Hepatocyte (in vitro differentiated cells): ENCODE measurements at places on chromosomes 5 and 9. TPM values are rescaled to one million over a fixed set of nuclear protein-coding genes. Genes with fewer than 3 reads are reported as not detected.

INSL6 gene
- not detected in 2 replicates for total RNA-seq

BAAT gene
- total RNA-seq = 41.8 and 45.2 TPM in 2 replicates

SLC34A1 gene
- total RNA-seq = 0.12 TPM in 1 of 2 replicates, not detected in the other

SPATA6L gene
- total RNA-seq = 1.0 and 2.5 TPM in 2 replicates

SLC25A46 gene
- total RNA-seq = 65.9 and 76.2 TPM in 2 replicates

GRCh38 chr5:107195890-107196395 is 474.8 kb downstream of the EFNA5 start:
- DNase-seq = no peak
- no peaks in the 10 kb centered on the region for H3K27me3 ChIP-seq
- H3K36me3 ChIP-seq = no peaks in the 10 kb centered on the region
- H3K27ac ChIP-seq = no peak overlapping the region

DNA sequence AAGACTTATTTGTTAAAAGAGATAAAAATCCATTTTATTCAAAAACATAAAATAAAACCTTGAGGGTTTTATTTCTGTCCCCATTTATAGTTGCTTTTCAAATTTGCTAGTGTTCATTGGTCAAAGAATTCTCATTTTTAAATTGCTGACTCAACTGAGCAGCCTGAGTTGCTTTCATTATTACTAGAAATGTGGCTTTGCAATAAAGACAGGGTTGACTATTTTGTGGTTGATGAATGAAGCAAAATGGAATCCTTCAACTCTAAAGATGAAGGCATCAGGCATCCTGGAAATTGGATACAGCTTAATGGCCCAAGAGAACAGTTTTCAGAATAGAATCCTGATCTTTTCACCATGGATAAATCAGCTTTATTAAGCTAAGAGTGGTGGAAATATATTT is 23.9 kb upstream of the PPP3R2 start:
- H3K36me3 ChIP-seq = no peaks in the 10 kb centered on the region
- no peaks in the 10 kb centered on the region for H3K27me3 ChIP-seq
- no peak for DNase-seq
- no peak overlapping the region for H3K4me3 ChIP-seq
- no peaks in the 10 kb centered on the region for H3K4me1 ChIP-seq
- no peak overlapping the region for H3K27ac ChIP-seq

- no peaks in the 10 kb centered on the region for H3K27me3 ChIP-seq
- H3K4me3 ChIP-seq = peak overlapping the region; percentile 94
- peaks cover 21% of the 10 kb centered on the region for H3K4me1 ChIP-seq
- peak overlapping the region; percentile 99 for H3K27ac ChIP-seq
- no peaks in the 10 kb centered on the region for H3K36me3 ChIP-seq
These were observed 3.1 kb downstream of the IER5L start for GRCh38 chr9:129174724-129175514.

DNA sequence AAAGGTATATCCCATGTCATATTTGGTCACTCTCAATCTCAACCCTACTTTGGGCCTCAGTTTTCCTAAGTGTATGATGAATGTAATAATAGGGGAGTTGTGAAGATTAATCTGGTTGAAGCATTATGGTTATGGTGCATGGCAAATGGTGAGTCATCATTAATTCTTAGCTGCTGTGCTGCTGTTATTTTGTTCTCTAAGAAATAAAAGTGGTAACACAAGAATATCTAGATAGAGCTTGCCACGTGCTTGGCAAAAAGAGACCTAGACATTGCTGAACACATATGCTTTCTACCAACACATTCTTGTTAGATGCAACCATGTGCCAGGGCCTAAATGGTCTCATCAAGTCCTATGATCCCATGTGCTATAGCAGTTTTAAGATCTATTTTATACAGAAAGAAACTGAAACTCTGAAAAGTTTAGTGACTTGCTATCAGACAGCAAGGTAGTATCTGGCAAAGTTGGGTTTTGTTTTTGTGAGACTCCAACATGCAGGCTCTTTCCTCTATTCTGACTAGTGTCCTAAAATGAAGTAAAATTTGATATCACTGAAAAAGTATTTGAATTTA is 699.9 kb upstream of the MEF2C start:
- no peak overlapping the region for H3K4me3 ChIP-seq
- no peak for DNase-seq
- no peaks in the 10 kb centered on the region for H3K27me3 ChIP-seq
- no peaks in the 10 kb centered on the region for H3K36me3 ChIP-seq
- H3K27ac ChIP-seq = no peak overlapping the region
- no peaks in the 10 kb centered on the region for H3K4me1 ChIP-seq

GRCh38 chr5:91352831-91353695 is 30.1 kb downstream of the ARRDC3 start:
- H3K27me3 ChIP-seq = no peaks in the 10 kb centered on the region
- H3K4me1 ChIP-seq = no peaks in the 10 kb centered on the region
- DNase-seq = no peak
- H3K27ac ChIP-seq = no peak overlapping the region
- H3K4me3 ChIP-seq = no peak overlapping the region

DNA sequence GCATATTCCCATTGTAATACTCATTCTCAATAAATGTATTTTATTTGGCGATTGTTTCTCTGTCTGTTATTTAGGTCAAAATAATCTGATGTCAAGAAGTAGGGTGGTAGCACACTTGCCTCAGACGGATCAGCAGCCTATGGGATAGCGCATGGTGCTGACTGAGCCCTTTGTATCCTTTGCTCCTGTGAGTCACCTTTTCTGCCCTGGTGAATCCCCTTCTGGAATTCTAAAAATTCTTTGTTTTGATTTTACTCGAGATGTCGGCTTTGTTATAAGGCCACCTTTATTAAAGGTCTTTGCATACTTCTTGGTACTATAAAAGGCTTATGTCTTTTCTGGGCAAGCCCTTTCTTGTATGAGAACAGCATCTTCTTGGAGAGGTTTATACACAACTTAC is 1187.8 kb downstream of the CDH9 start:
- no peaks in the 10 kb centered on the region for H3K36me3 ChIP-seq
- peak; percentile 5 for DNase-seq
- H3K27me3 ChIP-seq = no peaks in the 10 kb centered on the region
- H3K4me1 ChIP-seq = no peaks in the 10 kb centered on the region
- no peak overlapping the region for H3K27ac ChIP-seq
